ENCODE measurements at places on chromosomes 5 and 9.
A peak's percentile ranks its signal among the peaks of the same experiment; 100 is the strongest.

GRCh38 chr5:151070449-151070848 lies 10.4 kb downstream of the TNIP1 start:
- peak; percentile 29 for DNase-seq

- peak; percentile 45 for DNase-seq
These were observed 77.5 kb upstream of the PANK3 start for GRCh38 chr5:168656633-168657032.

DNA sequence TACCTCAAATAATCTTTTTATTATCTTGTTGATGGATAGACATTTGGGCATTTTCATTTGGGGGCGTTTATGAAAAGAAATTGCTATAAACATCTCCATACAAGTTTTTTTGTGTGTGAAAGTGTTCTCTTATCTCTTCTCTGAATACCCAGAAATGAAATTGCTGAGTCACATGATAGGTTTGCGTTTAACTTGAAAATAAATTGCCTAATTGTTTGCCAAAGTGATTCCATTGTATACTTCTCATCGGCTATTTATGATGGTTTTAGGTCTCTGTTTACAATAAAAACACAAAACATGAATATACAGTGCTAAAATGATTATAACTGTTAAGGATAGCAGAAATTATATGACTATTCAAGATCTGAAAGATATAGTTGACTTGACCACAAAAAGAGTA lies 361.7 kb downstream of the TAF11L14 start:
- no peak for DNase-seq

- DNase-seq, result no peak
These were observed 2.0 kb upstream of the MXD3 start for GRCh38 chr5:177313561-177314259.

- peak; percentile 7 for DNase-seq
These were observed at the start of gene NSG2 for GRCh38 chr5:174045470-174046025. TSS of gene NSG2 (plus strand) at chr5:174045706. CDS start at chr5:174046756, 1,050 bp downstream.

DNA sequence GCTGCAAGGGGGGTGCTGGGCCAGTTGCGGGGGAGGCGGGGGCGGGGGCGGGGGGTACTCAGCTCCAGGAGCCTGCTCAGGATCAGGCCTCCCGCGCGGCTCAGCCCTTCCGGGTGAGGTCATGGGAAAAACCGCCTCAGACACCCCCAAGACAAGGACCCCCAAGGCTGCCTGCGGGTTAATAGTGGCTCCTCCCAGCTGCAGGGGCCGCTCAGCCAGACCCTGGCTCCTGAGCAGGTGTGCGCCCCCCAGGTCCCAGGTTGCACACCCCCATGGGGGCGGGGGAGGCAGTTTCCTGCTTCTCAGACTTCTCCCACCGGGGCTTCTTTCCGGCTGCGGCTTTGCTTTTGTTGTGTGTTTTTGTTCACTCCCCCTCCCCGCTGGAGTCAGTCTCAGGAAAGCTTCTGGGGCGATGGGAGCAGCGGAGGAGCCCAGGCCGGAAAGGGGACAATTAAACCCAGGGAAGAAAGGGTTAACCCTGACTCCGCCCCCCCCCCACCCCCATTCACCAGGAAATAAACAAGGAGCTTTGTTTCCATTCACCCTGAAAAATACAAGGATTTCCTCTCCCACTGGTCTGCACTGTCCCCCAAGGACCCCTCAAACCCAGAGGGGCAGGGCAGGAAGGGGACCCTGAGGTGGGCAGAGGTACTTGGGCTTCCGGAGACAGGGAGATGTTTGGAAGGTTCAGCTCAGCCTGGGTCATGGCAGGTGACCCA lies 42.3 kb upstream of the NOTCH1 start:
- no peak for DNase-seq

- DNase-seq, result no peak
These were observed 546.4 kb upstream of the ARRDC3 start for GRCh38 chr5:91929522-91929817.

DNA sequence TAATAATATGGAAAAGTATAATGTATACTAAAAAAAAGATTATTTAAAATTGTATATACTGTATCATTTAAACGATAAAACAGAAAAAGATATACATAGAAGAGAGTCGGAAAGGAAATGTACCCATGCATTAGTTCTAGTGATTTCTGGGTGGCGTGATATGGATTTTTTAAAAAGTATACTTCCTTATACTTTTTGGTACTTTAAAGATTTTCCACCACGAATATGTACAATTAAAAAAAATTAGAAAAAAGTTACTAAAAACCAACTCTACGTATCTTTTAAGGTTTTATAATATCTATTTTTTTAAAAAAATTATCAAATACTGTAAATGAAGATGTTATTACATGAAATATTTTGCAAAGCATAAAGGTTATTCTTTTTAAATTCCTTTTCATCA lies 12.3 kb downstream of the PHF19 start:
- no peak for DNase-seq

- peak; percentile 65 for DNase-seq
These were observed at the start of gene MAP1B for GRCh38 chr5:72107131-72107900. TSS of gene MAP1B (plus strand) at chr5:72107475. CDS start at chr5:72107532, 57 bp downstream.

DNA sequence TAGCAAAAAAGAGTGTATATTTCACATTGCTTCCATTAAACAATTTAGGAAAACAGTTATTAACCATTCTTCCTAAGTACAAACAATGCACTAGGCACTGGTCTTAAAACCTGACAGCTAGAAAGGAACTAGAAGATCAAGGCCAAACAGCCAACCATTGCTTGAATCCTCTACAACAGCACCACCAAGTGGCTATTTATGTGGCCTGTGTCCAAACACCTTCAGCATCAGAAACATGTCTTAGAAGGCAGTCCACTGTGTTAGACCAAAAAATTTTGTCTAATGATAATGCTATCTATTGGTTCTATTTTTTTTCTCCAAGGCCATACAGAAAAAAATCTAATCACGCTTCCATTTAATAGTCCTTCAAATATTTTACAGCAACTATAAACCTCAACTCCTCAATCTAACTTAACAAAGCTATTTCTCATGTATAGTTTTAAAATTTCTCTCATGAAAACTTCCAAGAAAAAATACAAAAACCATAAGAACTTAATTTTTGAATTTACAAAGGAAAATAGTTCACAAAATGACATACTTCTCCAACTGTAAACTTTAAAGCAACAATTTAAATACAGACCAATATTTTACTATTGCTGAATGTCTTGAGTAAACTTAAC lies 36.1 kb downstream of the CAAP1 start:
- DNase-seq, result peak; percentile 45

DNA sequence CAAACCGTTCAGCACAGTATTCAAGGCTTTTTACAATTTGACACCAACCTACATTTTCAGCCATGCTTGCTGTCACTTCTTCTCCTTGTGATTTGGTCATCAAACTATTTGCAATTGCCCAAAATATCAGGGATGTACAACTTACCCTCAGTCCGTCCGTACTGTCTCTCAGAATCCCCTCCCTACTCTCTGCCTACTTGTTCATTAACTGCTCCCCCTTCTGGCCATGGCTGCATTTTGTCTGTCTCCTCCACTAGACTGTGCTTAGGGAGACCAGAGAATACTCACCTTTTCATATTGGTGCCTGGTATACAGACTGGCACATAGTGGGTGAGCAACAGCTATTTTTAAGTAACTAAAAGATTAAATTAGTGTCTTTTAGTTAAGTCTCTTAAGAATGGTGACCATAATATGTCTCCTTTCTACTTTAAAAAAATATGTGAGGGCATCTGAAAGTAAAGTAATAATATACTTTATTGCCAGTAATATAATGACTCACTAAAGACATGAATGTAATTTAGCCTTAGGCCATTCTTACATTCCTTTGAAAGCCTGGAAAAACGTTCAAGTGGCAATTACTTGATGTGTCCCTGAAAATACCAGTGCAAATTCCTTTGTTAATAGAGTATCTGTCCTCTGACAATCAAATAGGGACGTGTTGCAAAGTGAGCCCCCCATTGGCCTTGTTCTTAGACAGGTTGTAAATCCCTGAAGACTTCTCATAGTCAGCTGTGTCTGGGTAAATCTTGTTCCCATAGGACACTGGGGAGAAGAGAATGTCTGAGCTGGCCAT lies 27.8 kb downstream of the PRLR start:
- DNase-seq, result peak; percentile 50

- DNase-seq, result peak; percentile 36
These were observed 68.8 kb downstream of the ELL2 start for GRCh38 chr5:95892784-95893354.

DNA sequence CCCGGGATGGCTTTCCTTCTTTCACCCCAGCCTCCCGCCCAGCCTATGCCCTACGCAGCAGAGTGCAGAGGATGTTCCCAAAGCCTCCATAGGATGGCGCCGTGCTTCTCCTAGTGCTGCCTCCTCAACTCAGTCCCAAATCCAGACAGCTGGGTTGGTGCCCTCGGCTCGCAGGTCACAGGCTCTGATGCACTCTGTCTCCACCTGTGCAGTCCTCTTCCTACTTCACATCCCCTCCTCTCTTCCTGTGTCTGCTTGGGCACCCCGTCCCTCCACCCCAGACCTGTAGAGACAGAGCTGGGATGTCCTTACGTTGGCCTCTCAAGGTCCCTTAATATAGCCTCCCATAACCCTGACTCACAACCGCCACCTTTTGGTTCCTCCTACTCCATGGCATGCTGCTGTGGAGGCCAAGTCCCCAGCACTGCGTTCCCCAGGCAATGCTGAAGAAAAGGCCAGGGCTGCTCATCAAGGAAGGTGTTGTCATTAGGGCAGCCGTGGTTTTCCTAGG lies 314.4 kb downstream of the GADD45G start:
- no peak for DNase-seq

GRCh38 chr5:74639807-74640449 lies 600 bp downstream of the ENC1 start:
- peak; percentile 29 for DNase-seq

GRCh38 chr5:52922384-52922783 lies 66.8 kb upstream of the ITGA2 start:
- DNase-seq, result peak; percentile 81

- no peak for DNase-seq
These were observed 307.6 kb downstream of the KIAA0825 start for GRCh38 chr5:94310833-94311232.

DNA sequence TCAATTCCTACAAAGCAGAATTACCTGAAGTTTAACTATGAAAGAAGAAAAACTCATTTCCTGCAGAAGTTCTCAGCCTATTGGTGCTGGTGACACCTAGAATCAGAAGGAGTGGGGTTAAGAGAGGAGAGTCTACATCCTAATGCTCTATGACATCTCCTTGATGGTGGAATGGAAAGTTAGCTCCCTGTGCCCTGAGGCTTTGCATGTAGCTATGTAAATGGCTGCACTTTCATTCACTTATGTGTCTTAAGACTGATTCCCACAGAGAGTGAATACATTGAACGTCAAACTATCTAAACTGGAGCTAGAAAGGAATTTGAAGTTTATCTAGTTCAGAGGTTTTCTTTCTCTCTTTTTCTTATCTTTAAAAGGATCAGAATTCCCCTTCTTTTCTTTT lies 52.1 kb upstream of the ADRB2 start:
- DNase-seq, result no peak

GRCh38 chr5:135032999-135033861 lies 798 bp downstream of the PITX1 start:
- DNase-seq, result peak; percentile 55

GRCh38 chr5:115625579-115626444 lies at the start of gene TMED7:
TSS of gene TMED7 (minus strand) at chr5:115626036. CDS start at chr5:115625792, 244 bp downstream.
- peak; percentile 98 for DNase-seq

DNA sequence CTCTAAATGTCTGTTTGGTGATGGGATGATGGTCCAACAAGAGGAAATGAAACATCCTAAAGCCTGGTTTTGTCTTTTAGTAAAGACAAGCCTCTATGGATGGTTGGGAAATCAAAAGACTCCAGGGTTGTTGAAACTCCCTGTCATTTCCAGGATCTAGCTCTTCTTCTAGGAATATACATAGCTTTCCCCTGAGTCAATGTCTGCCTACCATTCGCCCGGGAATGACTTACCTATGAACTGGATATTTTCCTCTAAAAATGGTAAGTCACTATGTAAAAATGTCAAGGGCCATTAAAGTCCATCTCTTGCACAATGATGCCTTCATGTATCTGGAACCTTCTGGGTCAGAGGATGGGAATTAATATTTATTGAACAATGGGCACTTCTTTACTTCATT lies 11.1 kb upstream of the KIF12 start:
- peak; percentile 78 for DNase-seq

GRCh38 chr5:66958201-66958979 lies 238.2 kb downstream of the CD180 start:
- peak; percentile 45 for DNase-seq

- no peak for DNase-seq
These were observed 6.8 kb downstream of the OBP2A start for GRCh38 chr9:135552698-135553171.

DNA sequence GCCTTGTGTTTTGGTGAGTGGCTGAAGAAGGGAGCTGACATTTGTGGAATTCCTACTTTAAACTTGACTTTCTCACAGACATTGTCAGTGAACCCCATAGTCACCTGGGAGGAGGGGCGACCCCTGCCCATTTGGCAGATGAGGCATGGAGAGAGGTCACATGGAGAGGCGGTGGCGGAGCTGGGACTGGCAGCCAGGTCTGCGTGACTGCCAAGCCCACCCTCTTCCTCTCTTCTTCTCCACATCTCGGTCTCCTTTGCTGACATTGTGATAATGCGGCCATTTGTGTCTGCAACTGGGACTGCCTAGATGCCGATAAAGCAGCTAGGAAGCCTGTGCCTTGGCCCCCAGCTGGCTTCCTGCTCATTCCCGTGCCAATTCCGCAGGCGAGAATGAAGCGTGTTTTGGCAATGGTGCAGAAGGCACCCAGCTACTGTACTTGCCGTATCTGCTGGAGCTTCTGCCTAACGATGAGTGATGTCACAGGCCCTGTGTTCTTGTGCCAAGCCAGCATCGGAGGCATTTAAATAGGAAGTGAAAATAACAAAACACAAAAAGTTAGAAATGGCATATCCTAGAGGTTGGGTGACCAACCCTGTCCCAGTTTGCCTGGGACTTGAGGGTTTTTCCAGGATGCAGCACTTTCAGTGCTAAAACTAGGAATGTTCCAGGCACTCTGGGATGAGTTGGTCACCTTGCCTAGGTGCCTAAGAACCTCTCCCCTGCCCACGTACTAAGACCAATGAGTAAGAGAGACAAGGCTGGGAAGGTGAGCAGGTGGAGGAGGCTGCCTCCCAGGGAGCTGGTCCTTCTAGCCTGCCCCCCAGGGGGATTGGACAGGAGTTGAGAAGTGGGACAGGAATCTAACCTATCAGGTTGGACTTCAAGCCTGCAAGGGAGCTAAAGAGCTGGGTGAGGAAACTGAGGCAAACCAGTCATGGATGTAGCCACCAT lies 23.6 kb downstream of the OLFML2A start:
- DNase-seq, result peak; percentile 42

- no peak for DNase-seq
These were observed 2.4 kb downstream of the POLR3G start for GRCh38 chr5:90477073-90477472.

GRCh38 chr9:125620216-125620615 lies 86.8 kb downstream of the MAPKAP1 start:
- DNase-seq, result no peak
